ENCODE measurements at places on chromosomes 16 and 17. TPM values are rescaled to one million over a fixed set of nuclear protein-coding genes. Genes with fewer than 3 reads are reported as not detected.

Gene PPY
- total RNA-seq, result not detected

- DNase-seq, result no peak
Measured at GRCh38 chr16:83954577-83955016, 1.6 kb downstream of the OSGIN1 start.

DNA sequence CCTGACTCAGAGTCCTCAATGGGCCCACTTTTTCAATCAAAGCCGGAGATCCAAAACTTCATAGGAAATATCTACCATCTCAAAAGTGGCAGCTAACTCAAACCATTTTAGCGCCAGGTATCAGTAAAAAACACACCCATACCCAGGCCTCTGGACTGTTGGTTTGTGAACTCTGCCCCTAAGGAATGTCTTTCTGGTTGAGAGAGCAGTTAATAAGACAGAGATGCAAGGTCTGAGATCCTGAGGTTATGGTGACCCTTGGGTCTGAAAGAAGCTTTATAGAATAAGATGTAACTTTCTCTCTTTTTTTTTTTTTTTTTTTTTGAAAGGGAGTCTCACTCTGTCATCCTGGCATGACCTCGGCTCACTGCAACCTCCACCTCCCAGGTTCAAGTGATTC, 350.5 kb downstream of the SOX9 start:
- no peak for DNase-seq

GRCh38 chr17:27595208-27595607, 35.8 kb upstream of the LGALS9 start:
- no peak for DNase-seq

- DNase-seq, result no peak
Measured at GRCh38 chr17:1936766-1937165, 88.4 kb downstream of the RTN4RL1 start.

DNA sequence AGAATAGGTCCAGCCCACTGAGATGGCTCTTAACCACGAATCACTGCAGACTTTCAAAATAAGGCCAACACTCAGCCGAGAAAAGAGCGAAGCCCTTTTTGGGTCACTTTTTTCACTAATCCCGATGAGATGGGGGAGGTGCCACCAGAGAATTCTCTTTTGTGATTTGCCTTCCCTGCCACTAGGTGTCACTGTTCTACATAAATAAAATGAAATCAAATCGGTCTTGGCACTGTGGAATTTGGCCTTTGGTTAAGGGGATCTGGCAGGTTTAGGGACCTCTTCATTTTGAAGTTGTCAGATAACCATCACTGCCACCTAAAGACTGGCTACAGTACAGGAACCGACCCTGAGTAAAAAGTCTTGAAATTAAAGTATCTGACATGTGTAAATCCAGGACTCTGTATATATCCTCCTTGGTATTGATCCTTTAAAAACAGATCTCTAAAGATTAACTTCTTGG, 147.0 kb downstream of the HS3ST4 start:
- peak; percentile 34 for DNase-seq

DNA sequence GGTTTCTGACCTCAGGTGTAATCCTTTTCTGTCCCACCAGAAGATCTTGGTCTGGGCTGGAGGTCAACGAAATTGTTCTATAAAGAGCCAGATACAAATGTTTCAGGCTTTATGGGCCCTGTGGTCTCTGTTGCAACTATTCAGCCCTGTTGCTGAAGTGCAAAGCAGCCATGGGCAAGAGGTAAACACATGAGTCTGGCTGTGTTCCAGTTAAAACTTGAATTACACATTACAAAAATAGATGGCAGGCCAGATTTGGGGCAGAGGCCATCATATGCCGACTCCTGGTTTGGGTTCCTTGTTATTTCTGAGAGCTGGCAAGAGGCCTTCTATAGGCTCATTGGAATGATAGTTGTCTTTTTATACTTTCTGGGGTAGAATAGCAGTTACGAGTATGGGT, 114.4 kb downstream of the SDR42E1 start:
- DNase-seq, result no peak

Measured in activated CD4-positive, alpha-beta T cell treated with anti-CD3 and anti-CD28 coated beads for 36 hours (primary cell).